Stimulated activated CD4-positive, alpha-beta T cell treated with anti-CD3 and anti-CD28 coated beads, Interleukin-1b, Interleukin-23, amount 100 ng/mL, for 24 hours (primary cell): ENCODE measurements at places on chromosomes 12 and 14.

- DNase-seq = no peak
These were observed 327.6 kb upstream of the SFSWAP start for GRCh38 chr12:131383291-131383690.

DNA sequence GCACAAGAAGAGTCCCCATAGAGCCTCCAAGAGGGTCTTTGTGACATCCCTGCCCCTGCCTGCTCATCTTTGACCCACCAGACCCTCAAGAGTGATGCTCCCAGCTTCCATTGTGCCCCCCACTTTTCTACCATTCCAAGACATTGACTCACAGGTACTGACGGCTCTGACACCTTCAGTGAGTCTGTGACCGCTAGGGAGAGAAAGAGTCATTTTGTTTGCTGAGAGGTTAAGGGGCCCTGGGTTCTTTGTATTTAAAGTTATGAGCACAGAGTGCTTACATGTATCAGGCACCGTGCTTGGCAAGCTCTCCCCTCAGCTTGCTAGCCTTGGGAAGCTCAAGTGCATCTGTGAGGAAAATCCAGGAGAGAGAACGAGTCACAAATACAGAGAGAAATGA is 7.1 kb upstream of the KRT82 start:
- no peak for DNase-seq

DNA sequence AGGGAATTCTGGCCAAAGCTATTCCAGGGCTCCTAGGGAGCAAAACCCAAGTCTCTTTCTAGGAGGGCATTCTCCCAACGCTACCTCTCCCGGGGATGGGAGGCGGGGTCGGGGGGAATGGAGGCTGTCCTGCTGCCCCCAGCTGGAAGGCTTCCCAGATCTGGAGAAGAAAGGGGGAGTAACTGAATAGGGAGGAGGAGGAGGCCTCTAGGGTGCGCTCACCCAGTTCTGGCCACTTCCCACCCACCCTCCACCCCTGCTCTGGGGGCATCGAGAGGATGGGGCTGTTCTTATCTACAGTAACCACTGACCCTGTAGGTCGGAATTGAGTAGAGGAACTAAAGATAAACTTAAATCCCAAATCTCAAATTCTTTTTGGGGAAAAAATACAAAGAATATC is 579 bp upstream of the RNASE1 start:
- DNase-seq = no peak

GRCh38 chr12:125284945-125285685 is 219.9 kb downstream of the AACS start:
- no peak for DNase-seq

- DNase-seq = no peak
These were observed 749.6 kb downstream of the SLC16A7 start for GRCh38 chr12:60345442-60345841.

- no peak for DNase-seq
These were observed 192.8 kb downstream of the ZFP36L1 start for GRCh38 chr14:68599896-68600610.

DNA sequence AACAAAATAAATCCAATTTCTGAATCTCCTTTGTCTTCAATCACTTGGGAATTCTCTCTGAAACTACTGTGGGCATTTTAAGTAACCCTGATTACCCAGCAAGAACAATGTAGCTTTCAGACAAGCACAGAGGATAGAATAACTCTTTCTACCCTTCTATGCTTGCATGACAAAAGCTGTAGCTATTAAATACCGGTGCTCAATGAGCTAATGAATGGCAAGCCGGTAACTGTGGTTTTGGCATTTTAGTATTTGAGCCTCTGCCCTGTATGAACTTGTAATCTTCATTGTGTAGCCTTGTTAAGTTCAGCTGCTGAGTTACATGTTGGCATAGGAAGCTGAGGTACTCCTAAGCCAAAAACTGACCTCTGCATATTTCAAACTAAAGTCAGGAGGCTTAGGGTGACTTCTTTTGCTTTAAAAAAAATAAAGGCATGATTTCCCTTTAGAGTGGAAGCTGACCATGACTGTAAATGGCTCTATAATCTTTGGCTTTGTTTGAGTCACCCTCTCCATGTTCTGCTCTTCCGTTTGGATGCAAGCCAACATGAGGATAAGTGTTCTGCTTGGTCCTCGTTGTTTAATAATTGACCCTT is 171.0 kb upstream of the HIF1A start:
- DNase-seq = no peak

- no peak for DNase-seq
These were observed 49.7 kb downstream of the PSMA6 start for GRCh38 chr14:35341751-35342488.

GRCh38 chr12:89454080-89454848 is 70.3 kb downstream of the GALNT4 start:
- DNase-seq = no peak

GRCh38 chr12:213527-213932 is 427 bp downstream of the SLC6A12 start:
- no peak for DNase-seq

GRCh38 chr12:124536641-124537040 is 30.8 kb downstream of the NCOR2 start:
- DNase-seq = no peak

GRCh38 chr12:22687361-22688076 is 62.5 kb downstream of the ETNK1 start:
- no peak for DNase-seq

DNA sequence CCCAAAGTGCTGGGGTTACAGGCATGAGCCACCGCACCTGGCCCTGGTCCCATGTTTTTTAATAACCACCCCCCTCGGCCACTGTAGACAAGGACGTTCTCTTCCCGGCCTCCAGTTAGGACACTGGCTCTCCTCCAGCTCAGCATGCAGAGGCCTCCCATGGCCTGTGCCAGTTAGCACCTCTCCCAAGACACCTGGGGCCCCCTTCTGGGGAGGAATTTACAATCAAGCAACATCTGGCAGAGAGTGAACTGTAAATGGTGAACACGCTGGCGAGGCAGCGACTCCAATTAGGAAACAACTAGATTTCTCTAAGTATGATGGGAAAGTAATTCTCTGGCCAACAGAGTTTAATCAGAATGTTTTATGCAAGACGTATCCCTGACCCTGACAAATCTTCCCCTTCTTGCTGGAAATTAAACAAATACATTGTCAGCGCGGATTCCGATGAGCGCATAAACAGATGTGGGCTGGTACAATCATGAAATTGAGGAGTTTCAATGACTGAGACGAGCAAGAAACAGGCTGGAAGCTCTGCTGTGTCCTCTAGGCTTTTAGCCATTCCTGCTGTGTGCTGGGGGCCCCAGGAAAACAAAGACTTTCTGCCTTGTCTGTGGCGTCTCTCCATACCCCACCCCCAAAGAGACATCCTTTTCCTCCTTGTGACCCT is 61.7 kb upstream of the DLK1 start:
- no peak for DNase-seq

- no peak for DNase-seq
These were observed 2.8 kb upstream of the LTBP2 start for GRCh38 chr14:74614508-74615495.

DNA sequence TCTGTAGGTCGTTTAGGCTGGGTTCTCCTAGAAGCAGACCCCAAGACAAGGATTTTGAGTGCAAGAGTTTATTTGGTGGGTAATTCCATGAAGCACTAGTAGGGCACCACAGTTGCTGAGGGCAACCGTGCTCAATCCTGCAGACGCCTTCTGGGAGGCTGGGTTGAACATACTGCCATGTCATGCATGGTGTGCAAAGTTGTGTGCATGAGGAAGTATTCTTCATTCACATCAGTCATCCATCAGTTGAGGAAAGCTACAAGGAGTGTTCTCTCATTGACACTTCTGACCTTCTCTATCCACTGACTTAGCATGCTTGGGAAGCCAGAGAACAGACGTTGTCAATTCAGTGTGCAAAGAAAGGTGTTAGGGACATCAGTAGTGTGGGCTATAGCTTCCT is 179.2 kb downstream of the PTPN11 start:
- DNase-seq = no peak

DNA sequence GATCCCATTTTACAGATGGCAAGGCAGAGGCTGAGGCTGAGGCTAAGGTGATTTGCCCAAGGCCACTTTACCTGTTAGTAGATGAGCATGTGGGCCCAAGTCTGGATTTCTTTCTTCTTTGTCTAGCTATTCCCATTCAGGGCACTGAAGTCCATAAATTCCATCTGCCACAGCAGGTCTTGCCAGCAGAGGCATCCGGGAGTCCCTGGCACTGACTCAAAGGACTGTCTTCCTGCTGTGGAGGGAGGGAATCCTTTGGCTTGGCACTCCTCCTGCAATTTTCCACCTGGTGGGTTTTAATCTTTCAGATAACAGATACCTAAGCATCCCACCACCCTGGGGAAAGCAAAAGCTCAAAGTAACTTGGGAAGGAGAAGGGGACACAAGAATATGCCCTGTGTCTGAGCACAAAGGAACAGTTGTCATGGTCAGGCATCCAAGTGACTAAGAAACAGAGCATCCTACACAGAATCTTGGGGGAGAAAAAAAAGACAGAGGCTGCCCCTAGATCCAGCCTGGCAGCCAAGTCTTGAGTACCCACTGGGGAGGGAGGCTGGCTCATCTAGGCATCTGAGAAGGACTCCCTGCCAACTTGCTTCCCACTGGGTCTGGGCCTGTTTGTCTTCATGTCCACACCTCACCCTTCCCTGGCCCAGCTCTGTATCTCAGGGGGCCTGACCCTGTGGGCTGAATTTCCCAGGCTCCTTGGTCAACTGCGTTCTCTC is 35.6 kb upstream of the CMKLR1 start:
- DNase-seq = no peak

GRCh38 chr14:105853907-105854599 is 327.7 kb downstream of the TMEM121 start:
- DNase-seq = no peak

GRCh38 chr12:3257411-3257810 is 180.2 kb downstream of the TSPAN9 start:
- no peak for DNase-seq

DNA sequence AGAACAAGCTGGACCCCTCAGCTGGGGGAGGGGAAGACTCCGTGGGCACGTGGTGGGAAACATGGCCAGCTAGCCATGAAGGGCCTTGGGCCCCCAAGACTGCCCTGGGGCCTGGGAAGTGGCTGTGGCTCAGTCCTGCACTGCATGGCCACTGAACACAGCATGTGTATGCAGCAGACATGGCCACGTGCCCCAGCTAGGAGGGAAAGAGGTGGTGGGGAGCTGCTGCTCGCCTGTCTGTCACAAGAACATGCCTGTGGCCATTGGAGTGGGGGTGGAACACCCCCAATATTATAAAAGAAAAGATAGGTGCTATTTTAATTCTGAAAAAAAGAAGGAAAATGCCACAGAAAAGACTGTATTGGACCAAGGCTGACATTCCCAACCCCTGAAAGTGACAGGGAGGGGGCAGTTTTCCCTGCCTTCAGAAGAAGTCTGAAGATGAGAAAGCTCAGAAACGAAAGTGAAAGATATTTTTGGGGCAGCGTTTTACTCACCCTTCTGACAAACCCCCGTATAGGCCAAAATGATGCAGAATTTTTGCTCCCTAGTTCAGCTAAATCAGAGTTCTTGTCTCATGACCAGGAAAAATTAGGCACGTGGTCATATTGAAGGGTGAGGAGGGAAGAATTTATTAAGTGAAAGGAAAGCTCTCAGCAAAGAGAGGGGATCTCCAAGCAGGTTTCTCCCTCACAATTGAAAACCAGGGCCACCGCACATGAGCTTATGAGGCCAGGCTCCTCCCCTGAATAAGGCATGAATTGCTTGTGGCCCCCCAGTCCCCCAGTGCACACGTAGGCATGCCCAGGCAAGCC is 35.2 kb upstream of the PCNX1 start:
- DNase-seq = no peak

DNA sequence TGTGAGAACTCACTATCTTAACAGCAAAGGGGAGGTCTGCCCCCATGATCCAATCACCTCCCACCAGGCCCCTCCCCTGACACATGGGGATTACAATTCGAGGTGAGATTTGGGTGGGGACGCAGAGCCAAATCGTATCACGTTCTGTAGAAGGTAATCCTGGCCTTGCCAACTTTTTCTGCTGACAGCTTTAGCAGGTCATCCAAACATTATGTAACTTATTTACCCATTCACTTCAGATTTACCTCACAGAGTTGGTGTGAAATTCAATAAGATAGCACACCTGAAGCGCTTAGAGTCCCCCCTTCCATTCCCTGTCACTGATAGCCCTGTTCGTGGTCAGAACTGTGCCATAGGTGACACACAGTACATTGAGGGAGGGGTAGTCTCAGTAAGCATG is 219.1 kb downstream of the FBXL14 start:
- DNase-seq = no peak

DNA sequence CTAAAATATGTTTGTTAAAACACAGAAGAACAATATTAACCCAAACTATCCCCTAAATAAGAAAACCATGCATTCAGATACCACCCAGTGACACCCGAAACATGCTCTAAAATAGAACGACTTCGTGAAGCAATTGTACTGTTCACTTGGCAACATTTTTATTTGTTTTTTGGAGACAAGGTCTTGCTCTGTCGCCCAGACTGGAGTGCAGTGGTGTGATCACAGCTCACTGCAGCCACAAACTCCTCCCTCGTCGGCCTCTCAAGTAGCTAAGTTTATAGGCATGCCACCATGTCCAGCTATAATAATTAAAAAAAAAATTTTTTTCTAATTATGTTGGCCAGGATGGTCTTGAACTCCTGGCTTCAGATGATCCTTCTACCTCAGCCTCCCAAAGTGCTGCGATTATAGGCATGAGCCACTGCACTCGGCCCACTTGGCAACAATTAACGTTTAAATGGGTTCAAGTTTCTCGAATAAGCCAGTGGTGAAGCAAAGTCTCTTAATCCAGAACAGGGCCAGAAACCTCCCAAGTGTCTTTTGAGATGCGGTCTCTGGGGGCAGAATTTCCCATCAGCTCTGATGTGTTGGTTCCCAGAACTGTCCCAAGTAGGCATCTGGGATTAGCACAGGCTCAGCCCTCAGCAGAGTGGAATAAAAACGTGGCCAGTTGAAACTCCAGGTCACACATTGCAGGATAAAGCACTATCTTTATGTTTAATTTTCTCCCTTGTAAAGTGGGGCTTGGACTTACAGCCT is 74.5 kb downstream of the TMCC3 start:
- no peak for DNase-seq

DNA sequence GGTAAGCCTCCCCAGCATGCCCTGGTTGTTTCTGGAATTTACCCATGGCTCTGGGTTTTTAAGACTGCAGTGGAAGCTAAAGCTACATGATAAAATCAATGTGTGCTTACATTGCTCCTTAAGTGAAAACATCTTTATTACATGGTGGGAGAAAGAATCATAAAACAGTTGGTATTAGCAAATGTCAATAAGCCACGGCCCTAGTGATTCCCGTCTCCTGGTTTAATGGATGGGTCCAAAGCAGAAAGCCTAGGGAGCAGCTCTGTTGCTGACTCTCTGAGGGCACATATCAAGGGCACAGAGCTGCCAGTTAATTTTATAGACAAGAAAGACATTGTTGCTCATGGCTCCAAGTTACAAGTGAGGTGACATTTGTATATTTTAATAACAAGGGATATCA is 127.9 kb downstream of the MYRFL start:
- DNase-seq = no peak

- DNase-seq = no peak
These were observed 144.1 kb upstream of the BTG1 start for GRCh38 chr12:92289629-92290349.
